ENCODE measurements at places on chromosomes 7 and 10. TPM values are rescaled to one million over a fixed set of nuclear protein-coding genes. Genes with fewer than 3 reads are reported as not detected.

DPY19L1 gene
- 10.8 TPM for total RNA-seq

TAS2R4 gene
- not detected for total RNA-seq

ZNF777 gene
- 17.1 TPM for total RNA-seq

DNA sequence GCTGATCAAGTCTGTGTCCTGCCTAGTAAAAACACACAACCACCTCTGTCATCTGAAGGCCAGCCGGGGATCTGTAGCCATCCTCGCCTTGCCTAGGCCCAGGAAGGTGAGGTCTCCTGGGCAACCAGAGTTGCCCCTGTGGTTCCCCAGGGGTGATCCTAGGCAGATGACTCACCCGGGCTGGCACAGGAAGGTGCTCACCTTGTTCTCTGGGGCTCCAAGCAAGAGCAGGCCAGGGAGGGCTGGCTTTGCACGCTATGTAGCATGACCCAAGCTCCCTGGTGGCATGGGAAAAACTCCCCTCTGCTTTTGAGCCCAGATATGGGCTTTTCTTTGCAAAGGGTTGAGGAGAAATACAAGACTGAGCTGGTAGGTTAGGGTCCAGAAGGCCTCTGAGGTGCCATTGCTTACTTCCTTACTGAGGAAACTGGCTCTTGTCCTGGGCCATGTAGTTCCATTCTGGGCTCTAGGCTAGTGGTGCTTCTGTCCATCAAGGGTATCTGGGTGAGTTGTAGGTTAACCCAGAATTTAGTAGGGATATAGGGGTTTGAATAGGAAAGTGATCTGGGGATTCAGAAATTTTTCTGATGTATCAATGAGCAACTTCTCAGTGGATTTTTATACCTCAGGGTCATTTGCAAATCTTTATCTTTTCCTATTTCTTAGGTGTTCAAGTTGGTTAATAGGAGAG lies 112.0 kb downstream of the NT5C2 start:
- no peaks in the 10 kb centered on the region for H3K4me1 ChIP-seq
- peak; percentile 64 for DNase-seq
- no peaks in the 10 kb centered on the region for H3K27me3 ChIP-seq
- no peak overlapping the region for H3K4me3 ChIP-seq
- no peak overlapping the region for H3K27ac ChIP-seq

GRCh38 chr10:13690281-13690825 lies 103.6 kb downstream of the PRPF18 start:
- H3K4me3 ChIP-seq, result no peak overlapping the region
- no peak overlapping the region for H3K27ac ChIP-seq
- H3K36me3 ChIP-seq, result peaks cover 38% of the 10 kb centered on the region
- H3K27me3 ChIP-seq, result no peaks in the 10 kb centered on the region
- peaks cover 25% of the 10 kb centered on the region for H3K4me1 ChIP-seq
- DNase-seq, result no peak

DNA sequence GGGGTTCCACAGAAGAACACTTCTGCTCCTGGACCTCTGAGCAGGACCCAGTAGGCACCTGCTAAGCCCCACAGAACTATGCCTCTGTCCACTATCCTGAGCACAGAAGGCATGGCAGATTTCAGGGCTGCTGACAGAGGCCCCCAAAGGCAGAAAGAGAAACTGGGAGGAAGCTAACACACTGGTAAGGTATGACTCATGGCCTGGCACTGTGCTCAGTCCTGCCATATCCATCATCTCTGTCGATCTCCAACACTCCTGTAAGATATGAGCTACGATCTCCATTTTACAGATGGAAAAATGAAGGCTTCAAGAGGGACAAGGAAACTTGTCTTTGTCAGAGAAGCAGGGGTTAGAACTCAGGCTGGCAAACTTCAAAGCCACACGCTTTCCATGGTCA lies 62.2 kb downstream of the GRID1 start:
- no peaks in the 10 kb centered on the region for H3K4me1 ChIP-seq
- H3K27me3 ChIP-seq, result no peaks in the 10 kb centered on the region
- H3K27ac ChIP-seq, result no peak overlapping the region
- H3K36me3 ChIP-seq, result no peaks in the 10 kb centered on the region
- no peak overlapping the region for H3K4me3 ChIP-seq

DNA sequence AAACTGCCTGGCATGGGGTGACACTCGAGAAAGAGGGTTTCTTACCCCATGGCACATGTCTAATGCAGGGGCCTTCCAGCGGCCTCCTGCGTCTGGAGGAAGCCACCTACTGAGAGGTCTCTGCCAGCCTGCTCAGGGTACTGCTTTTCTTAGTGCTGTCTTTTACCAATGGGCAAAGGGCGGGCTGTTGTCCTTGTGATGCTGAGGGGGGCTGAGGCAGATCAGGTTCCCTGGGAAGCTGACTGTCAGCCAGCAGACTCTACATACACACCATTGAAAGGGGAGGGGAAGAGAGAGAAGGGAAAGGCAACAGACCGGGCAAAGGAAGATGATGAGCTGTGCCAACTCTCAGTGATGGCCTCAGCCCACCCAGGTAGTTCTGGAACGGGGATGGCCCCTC lies 48.7 kb downstream of the COL13A1 start:
- H3K27me3 ChIP-seq, result no peaks in the 10 kb centered on the region
- no peaks in the 10 kb centered on the region for H3K36me3 ChIP-seq
- peaks cover 20% of the 10 kb centered on the region for H3K4me1 ChIP-seq
- DNase-seq, result no peak

DNA sequence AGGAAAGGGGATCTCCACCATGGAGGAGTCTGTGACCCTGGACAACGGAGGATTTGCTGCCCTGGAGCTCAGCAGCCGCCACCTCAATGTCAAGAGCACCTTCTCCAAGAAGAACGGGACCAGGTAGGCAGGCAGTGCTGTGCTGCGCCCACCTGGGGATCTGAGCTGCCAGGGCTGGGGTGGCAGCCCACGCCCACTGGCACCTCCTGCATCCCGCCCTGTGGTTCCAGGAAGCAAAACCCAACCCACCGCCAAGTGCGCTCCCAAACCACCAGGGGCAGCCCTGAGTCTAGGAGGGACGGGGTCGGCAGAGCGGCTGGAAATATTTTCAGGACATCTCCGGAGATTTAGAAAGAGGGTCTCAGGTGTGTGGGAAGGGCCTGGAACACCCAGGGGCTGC lies 440.3 kb upstream of the FOXK1 start:
- H3K27ac ChIP-seq, result no peak overlapping the region
- no peaks in the 10 kb centered on the region for H3K27me3 ChIP-seq
- H3K4me1 ChIP-seq, result no peaks in the 10 kb centered on the region

GRCh38 chr10:718143-718700 lies 28.8 kb upstream of the DIP2C start:
- no peaks in the 10 kb centered on the region for H3K4me1 ChIP-seq
- H3K4me3 ChIP-seq, result no peak overlapping the region
- H3K27me3 ChIP-seq, result no peaks in the 10 kb centered on the region
- no peak overlapping the region for H3K27ac ChIP-seq
- H3K36me3 ChIP-seq, result no peaks in the 10 kb centered on the region
